ENCODE measurements at places on chromosomes 6 and 20. TPM values are rescaled to one million over a fixed set of nuclear protein-coding genes. Genes with fewer than 3 reads are reported as not detected.

DNA sequence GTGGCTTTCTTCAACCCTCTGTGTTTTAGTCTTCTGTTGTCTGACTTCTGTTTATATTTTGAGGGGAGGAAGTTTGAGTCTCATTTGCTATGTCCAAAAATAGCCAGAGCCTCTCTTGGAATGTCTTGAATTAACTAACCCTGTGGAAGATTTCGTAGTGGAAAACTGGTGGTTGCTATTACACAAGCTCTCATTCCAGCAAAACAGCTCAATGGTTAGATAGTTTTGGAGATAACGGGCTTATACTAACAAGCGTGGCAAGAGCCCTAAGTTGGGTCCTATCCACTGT, 1.6 kb downstream of the CCN2 start:
- peaks cover 27% of the 10 kb centered on the region for H3K36me3 ChIP-seq
- H3K27me3 ChIP-seq: no peaks in the 10 kb centered on the region
- peak overlapping the region; percentile 82 for H3K4me3 ChIP-seq
- no peak for DNase-seq
- peak overlapping the region; percentile 44 for H3K27ac ChIP-seq

- H3K36me3 ChIP-seq: no peaks in the 10 kb centered on the region
- no peak overlapping the region for H3K27ac ChIP-seq
- no peaks in the 10 kb centered on the region for H3K27me3 ChIP-seq
- H3K4me3 ChIP-seq: no peak overlapping the region
- no peaks in the 10 kb centered on the region for H3K4me1 ChIP-seq
These were observed 75.4 kb downstream of the PERP start for GRCh38 chr6:138031850-138032249.

DNA sequence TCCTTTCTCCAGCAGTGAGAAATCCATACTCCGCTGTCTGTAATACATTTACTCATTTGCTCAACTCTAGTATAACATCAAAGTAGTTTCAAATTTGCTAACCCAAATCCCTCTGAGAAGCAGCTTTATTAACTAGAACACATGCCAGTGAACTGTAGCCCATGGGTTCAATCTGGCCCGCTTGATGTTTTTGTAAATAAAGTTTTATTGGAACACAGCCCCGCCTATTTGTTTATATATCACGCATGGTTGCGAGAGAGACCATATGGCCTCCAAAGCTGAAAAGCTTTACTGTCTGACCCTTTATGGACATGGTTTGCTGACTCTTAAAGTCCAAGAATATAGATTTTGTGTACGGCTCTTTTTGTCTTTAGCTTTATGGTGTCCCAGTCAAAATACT, 32.2 kb downstream of the CDYL start:
- no peak for DNase-seq
- no peaks in the 10 kb centered on the region for H3K27me3 ChIP-seq
- peaks cover 66% of the 10 kb centered on the region for H3K4me1 ChIP-seq
- H3K27ac ChIP-seq: no peak overlapping the region
- no peak overlapping the region for H3K4me3 ChIP-seq

GRCh38 chr20:2967841-2968240, 75.6 kb upstream of the GNRH2 start:
- no peak overlapping the region for H3K27ac ChIP-seq
- no peak for DNase-seq
- H3K4me1 ChIP-seq: no peaks in the 10 kb centered on the region
- H3K4me3 ChIP-seq: no peak overlapping the region
- no peaks in the 10 kb centered on the region for H3K27me3 ChIP-seq
- H3K36me3 ChIP-seq: no peaks in the 10 kb centered on the region

DNA sequence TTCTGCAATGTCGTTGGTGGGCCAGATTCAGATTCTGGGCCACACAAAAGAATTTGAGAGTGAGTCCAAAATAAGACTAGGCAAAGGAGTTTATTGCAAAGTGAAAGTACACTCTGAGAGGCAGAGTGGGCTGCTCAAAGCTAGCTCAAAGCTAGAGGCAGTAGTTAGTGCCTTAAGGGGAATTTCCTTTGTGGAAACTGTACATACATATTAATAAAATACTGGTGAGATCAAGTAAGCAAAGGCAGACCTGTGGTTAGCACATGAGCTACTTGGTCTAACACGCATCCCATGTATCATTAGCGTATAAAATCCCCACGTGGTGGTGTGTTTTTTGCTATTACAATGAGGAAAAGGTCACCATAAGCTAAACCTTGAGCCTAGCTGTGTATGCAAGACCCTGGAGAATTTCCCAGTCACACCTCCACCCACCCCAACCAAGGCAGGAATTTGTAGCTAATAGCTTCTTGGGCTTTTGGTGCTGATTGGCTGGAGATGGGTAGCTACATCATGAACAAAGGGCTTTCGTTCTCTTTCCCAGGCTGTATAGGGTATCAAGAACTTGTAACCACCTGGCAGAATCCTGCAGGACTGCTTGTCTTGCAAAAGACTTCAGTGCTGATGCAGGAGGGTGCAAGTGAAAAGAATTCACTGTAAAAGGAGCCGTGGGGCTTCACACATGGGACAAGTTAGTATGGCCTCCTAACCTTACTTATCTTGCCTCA, 14.7 kb upstream of the TRIM26 start:
- H3K27ac ChIP-seq: no peak overlapping the region
- H3K4me1 ChIP-seq: no peaks in the 10 kb centered on the region
- DNase-seq: no peak
- peaks cover 6% of the 10 kb centered on the region for H3K36me3 ChIP-seq
- H3K27me3 ChIP-seq: peaks cover 33% of the 10 kb centered on the region
- no peak overlapping the region for H3K4me3 ChIP-seq

DNA sequence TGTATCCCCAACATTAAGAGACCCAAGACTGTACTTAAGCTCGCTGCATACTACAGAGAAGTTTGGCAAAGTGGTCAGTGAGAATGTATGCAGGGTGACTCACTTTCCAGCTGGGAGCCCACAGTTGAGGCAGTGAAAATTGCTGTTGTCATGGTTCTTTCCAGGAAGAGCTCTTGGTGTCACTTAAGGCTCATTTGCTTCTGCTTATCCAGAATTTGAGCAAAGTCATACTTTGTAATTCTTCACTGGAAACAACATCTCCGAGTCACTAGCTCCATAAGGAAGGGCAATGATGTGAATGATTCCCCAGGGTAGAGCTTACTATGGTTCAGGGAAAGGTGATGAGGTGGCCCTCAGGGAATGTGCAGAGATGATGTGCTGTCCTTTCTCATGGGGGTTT, 65.4 kb upstream of the FBXL4 start:
- no peak overlapping the region for H3K4me3 ChIP-seq
- DNase-seq: no peak

DNA sequence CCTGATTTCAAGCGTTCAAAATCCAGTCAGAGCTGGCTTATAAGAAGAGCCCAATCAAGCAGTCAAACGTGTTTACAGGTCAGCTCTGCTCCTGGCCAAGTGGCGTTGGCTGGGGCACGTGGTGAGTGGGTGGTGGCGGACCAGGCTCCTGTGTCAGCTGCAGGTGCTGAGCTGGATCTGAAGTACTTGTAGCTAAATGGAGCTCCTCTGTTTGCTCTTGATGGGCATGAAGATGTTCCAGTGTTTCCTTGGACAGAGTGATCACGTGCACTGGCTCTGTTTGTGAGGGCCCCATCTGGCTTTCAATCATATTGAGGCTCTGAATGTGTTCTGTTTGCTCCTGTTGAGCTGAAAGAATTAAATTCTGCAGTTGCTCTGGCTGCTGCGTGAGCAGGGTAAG, 10.2 kb upstream of the MICAL1 start:
- H3K4me1 ChIP-seq: peaks cover 7% of the 10 kb centered on the region
- no peak for DNase-seq
- no peak overlapping the region for H3K4me3 ChIP-seq
- H3K27me3 ChIP-seq: no peaks in the 10 kb centered on the region
- peaks cover 91% of the 10 kb centered on the region for H3K36me3 ChIP-seq

DNA sequence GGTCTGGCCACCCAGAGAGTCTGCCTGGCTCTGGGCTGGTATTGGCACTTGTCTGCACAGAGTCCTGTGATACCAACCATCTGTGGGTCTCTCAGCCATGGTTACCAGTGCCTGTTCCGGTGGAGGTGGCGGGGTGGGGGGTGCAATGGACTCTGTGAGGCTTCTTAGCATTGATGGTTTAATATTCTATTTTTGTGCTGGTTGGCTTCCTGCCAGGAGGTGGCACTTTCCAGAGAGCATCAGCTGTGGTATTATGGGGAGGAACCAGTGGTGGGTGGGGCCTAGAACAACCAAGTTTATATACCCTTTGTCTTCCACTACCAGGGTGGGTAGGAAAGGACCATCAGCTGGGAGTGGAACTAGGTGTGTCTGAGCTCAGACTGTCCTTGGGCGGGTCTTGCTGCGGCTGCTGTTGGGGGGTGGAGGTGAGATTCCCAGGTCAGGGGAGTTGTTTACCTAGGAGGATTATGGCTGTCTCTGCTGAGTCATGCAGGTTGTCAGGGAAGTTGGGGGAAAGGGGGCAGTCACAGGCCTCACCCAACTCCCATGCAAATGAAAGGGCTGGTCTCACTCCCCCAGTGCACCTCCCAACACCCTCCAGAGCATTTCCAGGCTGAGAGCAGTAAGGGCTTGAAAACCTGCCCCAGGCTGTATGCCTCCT, 117.5 kb downstream of the FLRT3 start:
- no peaks in the 10 kb centered on the region for H3K27me3 ChIP-seq
- peak; percentile 28 for DNase-seq
- peaks cover 15% of the 10 kb centered on the region for H3K4me1 ChIP-seq
- H3K36me3 ChIP-seq: peaks cover 3% of the 10 kb centered on the region

- H3K27me3 ChIP-seq: no peaks in the 10 kb centered on the region
- no peaks in the 10 kb centered on the region for H3K36me3 ChIP-seq
- no peak for DNase-seq
- H3K4me3 ChIP-seq: no peak overlapping the region
- H3K4me1 ChIP-seq: peaks cover 11% of the 10 kb centered on the region
These were observed 15.5 kb upstream of the TMEM181 start for GRCh38 chr6:158544428-158544827.

DNA sequence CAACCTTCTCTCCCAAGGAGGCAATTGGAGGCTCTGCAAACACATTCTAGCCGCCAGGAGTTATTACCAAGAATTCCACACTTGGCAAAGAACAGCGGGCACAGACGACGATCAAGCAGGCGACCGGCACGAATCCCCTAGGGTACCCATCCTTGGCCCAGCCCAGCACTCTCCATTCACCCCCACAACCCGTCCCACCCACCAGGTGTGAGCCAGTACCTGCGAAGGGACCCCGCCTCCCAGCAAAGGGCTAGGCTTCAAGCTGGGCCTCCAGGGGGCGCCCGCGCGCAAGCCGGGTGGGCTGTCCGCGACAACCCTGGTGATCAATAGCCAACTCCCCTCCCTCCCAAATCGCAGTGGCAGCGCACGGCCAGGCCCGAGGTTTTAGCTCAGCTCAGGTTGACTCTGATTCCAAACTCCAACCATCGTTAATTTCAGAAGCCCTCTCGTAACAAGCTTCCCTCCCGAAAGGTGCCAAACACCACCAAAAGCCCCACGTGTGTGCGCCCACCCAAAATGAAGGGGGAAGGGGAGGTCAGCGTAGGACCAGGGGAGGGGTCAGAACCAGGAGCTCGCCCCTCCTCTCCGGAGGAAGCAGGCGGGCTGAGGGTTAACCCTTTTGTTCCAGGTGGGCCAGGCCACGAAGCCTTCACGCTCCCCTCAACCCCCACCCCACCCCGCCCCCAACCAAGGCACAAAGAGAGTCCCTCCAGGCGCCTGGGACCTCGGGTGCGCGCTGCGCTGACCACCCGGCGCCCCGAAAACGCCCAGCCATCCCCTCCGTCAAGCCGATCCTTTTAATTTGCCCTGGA, 2.1 kb downstream of the SALL4 start:
- H3K36me3 ChIP-seq: peaks cover 13% of the 10 kb centered on the region
- DNase-seq: peak; percentile 98
- peak overlapping the region; percentile 97 for H3K27ac ChIP-seq
- no peaks in the 10 kb centered on the region for H3K27me3 ChIP-seq
- H3K4me3 ChIP-seq: peak overlapping the region; percentile 95
- H3K4me1 ChIP-seq: peaks cover 50% of the 10 kb centered on the region

DNA sequence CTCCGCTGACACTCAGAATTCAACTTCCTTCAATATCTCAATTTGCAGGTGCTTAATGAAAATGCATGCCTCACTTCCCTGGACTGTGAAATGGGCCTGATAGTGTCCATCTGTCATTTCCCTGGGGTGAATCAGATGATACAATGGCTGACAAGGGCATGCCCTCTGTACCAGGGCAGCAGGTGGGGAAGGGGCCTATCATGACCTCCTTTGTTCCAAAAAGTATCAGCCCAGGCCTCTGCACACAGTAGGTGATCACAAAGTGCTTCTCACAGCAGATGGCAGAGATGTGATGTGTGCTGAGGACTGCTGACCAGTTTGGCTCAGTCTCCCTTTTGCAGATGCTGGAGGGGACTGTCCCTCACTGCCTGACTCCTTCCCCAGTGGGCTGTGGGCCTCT, 44.3 kb downstream of the DLGAP4 start:
- peaks cover 14% of the 10 kb centered on the region for H3K4me1 ChIP-seq
- no peaks in the 10 kb centered on the region for H3K36me3 ChIP-seq
- H3K27ac ChIP-seq: no peak overlapping the region
- H3K4me3 ChIP-seq: no peak overlapping the region
- DNase-seq: no peak

- peaks cover 21% of the 10 kb centered on the region for H3K36me3 ChIP-seq
- no peaks in the 10 kb centered on the region for H3K27me3 ChIP-seq
- no peak overlapping the region for H3K27ac ChIP-seq
These were observed 150.0 kb downstream of the UBE3D start for GRCh38 chr6:82915666-82916065.

GRCh38 chr6:73088138-73088813, 137.0 kb downstream of the KHDC1L start:
- no peak overlapping the region for H3K27ac ChIP-seq
- no peak for DNase-seq
- H3K4me3 ChIP-seq: no peak overlapping the region
- no peaks in the 10 kb centered on the region for H3K27me3 ChIP-seq
- peaks cover 23% of the 10 kb centered on the region for H3K4me1 ChIP-seq

GRCh38 chr6:20802596-20802995, 268.3 kb downstream of the CDKAL1 start:
- H3K27me3 ChIP-seq: no peaks in the 10 kb centered on the region
- no peak for DNase-seq
- no peak overlapping the region for H3K4me3 ChIP-seq
- no peak overlapping the region for H3K27ac ChIP-seq
- peaks cover 16% of the 10 kb centered on the region for H3K36me3 ChIP-seq
- peaks cover 3% of the 10 kb centered on the region for H3K4me1 ChIP-seq

- H3K27me3 ChIP-seq: peaks cover 46% of the 10 kb centered on the region
- H3K27ac ChIP-seq: no peak overlapping the region
- DNase-seq: no peak
- no peaks in the 10 kb centered on the region for H3K36me3 ChIP-seq
These were observed 32.5 kb downstream of the PHACTR3 start for GRCh38 chr20:59636766-59637370.

DNA sequence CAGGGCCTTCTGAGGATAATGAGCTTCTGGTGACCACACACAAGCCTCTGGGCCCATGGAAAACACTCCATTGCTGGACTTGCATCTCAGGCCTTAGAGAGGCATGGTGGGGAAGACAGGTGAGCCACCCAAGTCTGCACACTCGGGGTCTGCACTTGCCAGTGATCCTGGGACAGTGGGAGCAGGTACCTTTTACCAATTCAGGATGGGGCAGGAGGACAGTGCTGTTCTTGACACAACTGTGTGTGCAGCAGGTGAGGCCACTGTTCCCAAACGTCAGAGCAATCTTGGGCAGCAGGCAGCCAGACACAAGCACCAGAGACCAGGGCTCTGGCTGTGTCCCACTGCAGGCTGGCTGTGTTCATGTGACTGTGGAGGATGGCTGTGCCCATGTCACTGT, 221.3 kb downstream of the ERMARD start:
- no peak overlapping the region for H3K4me3 ChIP-seq
- peaks cover 9% of the 10 kb centered on the region for H3K36me3 ChIP-seq
- no peak overlapping the region for H3K27ac ChIP-seq
- DNase-seq: no peak
- H3K4me1 ChIP-seq: no peaks in the 10 kb centered on the region
- no peaks in the 10 kb centered on the region for H3K27me3 ChIP-seq

C20orf204 gene
- 2.1 TPM for total RNA-seq

ADTRP gene
- total RNA-seq: 0.98 TPM

MROH8 gene
- 0.89 TPM for total RNA-seq

Data from WTC11 (cell line).